Stimulated activated CD4-positive, alpha-beta T cell treated with anti-CD3 and anti-CD28 coated beads, TNF-alpha, amount 100 ng/mL, for 1 hour (primary cell): ENCODE measurements at places on chromosomes 4 and X.

DNA sequence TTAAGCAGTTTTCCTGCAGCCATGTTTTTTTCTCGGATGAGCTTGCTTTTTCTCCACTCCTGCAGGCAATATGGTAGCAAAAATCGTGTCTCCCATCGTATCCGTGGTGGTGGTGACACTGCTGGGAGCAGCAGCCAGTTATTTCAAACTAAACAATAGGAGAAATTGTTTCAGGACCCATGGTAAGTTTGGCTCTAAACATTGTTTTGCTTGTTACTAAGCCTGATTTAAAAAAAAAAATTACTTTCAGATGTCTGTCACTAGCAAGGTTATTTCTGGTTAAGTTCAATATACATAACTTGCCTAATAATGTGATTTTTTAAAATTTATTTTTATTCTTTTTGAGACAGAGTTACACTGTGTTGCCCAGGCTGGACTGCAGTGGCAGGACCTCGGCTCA, 17.5 kb upstream of the GYG2 start:
- DNase-seq = no peak

GRCh38 chr4:47271291-47271690, 192.2 kb downstream of the COMMD8 start:
- no peak for DNase-seq

DNA sequence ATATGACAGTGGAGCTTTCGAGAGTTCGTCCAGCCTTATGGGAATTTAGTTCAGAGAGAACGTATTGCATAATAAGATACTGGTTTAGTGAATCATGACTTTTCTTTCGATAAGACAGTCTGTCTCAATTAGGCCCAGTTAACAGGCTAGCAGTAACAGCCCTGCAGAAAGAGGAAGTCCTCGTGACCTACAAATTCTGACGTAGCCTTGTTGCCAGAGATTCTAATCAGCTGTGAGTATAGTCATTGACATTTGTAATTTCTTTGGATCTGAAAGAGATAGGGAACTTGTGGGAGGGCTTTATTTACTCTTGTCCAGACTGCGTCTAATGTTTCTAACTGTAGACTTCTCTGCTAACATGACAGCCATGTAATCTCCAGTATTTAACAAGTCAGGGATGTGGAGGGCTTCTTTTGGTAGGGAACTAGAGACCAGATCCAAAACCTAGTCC, 15.8 kb downstream of the ART3 start:
- DNase-seq = no peak

DNA sequence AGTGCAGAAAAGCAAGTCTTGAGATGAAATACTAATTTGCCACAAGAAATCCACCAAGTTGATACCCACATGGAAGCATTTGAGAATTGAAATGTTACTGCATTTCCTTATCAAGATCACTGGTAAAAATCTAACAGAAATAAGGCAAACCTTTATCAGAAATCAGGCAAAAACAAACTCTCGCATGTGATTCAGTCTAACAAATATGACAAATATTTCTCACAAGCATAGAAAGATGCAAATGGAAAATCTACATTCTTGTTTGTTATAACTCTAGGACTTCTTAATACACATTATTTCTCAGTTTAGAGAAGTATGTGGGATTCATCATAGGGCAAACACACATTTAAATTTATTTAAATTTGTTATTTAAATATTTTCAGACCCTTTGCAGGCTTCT, 52.9 kb downstream of the TXK start:
- DNase-seq = no peak

GRCh38 chrX:119669424-119670037, 23.4 kb downstream of the SEPTIN6 start:
- no peak for DNase-seq

GRCh38 chrX:115553171-115553570, 7.8 kb upstream of the PLS3 start:
- DNase-seq = no peak

GRCh38 chrX:109840585-109840984, 107.5 kb upstream of the ACSL4 start:
- no peak for DNase-seq

DNA sequence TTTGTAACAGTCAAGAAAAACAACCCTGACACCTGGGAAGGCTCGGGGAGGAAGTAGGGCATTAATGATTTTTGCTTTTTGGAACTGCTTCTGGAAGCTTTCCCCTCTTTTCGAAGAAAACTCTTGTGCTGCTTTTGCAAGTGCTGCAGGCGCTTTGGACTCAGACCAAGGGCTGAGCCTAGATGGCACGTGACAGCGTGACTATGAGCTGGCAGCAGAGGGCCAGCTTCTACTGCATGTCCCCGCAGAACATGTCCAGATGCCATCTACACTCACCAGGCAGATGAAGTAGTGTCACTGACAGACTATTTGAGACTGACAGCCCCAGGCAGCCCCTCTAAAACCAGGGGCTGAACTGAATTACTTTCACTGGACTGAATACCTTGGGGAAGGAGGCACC, 6.2 kb downstream of the NR0B1 start:
- no peak for DNase-seq

DNA sequence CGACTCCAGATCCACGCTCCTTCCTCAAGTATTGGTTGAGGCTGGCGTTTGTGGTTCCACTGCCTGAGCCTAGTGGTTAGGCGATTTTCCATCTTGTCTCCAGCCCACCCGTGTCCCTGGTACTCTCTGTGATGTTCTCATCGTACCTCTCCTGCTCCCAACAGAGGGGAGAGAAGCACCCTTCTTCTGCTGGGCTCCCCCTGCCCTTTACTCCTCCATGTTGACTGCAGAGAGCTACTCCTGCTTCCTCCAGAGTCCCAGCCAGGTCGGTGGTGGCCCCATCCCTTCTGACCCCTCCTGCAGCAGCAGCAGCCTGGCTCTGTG, 164.0 kb upstream of the BCOR start:
- no peak for DNase-seq

- no peak for DNase-seq
Measured at GRCh38 chr4:78288327-78288726, 231.2 kb downstream of the FRAS1 start.

- DNase-seq = no peak
Measured at GRCh38 chrX:131970347-131970746, 52.8 kb upstream of the STK26 start.

GRCh38 chr4:142671516-142671915, 174.6 kb downstream of the INPP4B start:
- DNase-seq = no peak

GRCh38 chr4:155807021-155807420, 48.2 kb downstream of the GUCY1B1 start:
- no peak for DNase-seq

- no peak for DNase-seq
Measured at GRCh38 chr4:106809076-106809475, 227.0 kb downstream of the DKK2 start.

DNA sequence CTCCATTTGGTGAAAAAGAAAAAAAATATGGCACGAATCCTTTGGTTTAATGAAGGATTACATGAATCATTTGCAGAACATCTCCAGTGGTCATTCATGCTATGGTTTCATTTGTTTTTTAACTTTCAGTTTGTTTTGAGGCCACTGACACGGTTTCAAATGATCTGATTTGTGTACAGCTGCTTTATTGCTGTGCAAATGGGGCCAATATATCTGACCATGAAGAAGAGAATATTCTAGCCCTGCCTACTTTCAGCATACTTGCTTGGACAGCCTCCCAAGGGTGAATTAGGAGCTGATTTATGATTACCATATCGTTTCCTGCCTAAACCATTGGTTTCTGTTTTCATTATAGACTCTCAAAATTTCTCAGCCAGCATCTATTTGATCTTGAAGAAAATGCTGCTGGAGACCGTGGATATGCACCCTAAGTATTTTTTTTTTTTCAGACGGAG, 30.7 kb downstream of the SPARCL1 start:
- no peak for DNase-seq

DNA sequence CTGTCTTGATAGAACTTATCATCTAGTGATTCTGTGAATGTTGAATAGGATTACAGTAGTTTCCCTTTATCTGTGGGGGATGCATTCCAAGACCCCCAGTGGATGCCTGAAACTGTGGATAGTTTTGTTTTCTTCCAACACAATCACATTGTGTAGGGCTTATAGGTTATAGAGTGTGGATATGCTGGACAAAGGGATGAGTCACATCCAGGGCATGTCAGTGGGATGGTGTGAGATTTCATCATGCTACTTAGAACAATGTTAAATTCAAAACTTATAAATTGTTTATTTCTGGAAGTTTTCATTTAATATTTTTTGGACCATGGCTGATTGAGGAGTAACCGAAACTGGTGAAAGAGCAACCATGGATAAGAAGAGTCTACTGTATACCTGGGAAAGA, 432.3 kb upstream of the ATOH1 start:
- no peak for DNase-seq

DNA sequence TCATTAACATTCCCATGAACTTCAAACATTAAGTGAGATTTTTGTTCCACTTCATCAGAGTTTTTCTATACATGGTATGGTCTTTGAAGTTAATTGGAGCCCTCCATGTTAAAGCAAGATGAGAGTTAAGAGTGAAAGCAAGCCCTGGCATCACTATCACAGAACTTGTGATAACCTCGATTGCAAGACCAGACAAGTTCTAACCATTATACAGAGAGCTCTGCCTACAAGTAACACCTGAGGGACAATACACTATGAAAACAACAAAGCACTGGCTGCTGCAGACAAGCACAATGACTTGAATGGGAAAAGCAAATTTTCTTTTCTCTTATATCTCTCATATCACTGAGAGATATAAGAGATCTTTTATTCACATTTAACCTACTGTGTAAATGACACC, 126.6 kb upstream of the GYPA start:
- DNase-seq = no peak

GRCh38 chr4:143653031-143653430, 47.4 kb downstream of the FREM3 start:
- DNase-seq = no peak

DNA sequence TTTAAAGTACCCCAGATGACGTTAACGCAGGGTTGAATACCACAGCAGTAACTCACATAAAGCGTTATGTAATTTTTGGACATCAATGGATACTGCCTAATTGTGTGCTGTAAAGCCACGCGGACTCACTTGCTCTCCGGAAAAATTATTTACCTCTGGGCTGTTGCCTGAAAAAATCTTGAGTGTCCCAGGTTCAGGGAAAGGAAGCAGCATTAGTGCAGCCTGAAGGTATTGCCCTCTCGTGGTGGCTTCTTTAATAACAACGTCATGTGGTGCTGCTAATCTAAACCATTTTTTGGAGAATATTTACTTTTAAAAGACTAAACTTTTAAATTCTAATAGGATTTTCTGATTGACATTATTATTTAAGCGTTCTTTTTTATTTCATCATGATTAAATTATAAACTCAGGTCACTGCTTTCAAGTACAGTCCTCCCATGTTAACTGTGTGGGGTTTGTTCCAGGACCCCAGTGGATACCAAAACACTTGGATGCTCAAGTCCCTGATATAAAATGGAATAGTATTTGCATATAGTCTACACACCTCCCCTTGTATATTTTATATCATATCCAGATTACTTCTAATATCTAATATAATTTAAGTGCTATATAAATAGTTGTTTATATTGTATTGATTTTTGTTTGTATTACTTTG, 384.8 kb downstream of the FAM133A start:
- DNase-seq = no peak

GRCh38 chr4:121885115-121885514, 14.8 kb upstream of the BBS7 start:
- DNase-seq = no peak

DNA sequence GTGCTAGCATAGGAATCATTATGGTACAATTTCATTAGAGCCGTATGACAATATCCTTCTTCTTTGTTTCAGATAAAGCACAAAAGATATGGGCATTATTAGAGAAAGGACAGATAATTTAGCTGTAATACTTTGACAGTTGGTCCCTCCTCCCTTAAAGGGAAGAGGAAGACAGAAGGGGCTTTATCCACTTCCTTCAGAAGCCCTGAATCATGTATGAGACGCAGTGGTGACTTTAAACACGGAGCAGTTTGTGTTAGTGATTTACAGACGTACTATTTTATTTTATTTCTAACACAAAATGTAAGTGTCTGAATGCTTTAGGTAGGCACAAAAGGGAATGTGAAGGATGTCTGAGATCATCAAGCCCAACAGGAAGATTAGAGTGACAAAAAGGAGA, 467.7 kb downstream of the IL15 start:
- no peak for DNase-seq

- no peak for DNase-seq
Measured at GRCh38 chr4:138398322-138398721, 156.2 kb upstream of the SLC7A11 start.

GRCh38 chr4:173539986-173540385, 10.0 kb upstream of the HAND2 start:
- DNase-seq = no peak

DNA sequence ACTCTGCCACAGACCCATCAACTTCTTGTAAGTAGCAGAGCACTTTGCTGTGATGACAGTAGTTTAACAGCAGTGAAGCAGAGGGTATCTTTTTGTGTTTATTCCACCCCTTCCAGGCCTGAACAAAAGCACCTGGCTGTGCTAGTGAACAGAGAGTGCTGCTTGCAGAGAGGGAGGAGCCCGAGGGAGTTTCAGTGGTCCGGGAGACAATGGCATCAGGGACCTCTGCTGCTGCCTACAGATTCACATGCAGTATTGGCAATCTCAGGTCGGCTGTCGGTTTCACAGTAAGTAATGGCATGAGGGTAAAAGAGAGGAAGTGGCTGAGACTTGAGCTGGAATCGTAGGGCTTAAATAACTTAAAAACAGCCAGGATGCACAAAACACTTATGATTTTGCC, 755.8 kb downstream of the RPA4 start:
- DNase-seq = no peak

DNA sequence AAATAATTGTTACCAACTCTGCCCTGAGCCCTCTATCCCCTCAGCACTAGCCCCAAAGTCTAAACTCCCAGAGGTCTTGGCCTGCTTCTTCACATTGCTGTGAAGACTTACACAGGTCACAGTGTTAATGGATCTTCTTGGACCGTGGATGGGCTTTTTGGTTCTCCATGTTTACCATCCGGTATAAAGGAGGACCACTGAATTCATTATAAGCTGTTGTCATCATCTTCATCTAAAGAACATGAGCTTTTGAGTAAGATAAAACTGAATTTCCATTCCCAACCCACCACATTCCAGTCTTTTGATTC, 8.5 kb downstream of the NUDT11 start:
- no peak for DNase-seq

GRCh38 chr4:74161666-74162450, 3.9 kb downstream of the MTHFD2L start:
- no peak for DNase-seq

- DNase-seq = no peak
Measured at GRCh38 chr4:90128961-90129495, 1.8 kb downstream of the CCSER1 start.

DNA sequence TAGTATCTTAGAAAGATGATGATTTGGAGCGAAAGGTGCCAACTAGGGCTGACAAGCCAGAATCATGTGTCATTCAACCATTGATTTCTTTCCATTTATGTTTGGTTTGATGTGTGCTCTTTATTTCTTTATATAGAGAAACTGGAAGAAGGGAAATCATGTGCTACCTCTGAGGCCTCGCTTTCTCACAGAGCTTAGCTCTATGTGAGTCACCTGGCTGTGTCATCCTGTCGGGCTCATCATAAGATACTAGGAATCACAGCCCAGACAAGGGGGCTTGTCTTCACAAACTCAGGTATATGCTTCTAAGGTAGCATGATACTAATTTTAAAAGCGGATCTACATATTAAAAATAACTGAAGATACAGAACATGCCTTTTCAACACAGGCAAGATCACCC, 81.7 kb upstream of the GPM6B start:
- DNase-seq = no peak
